ENCODE measurements at places on chromosomes 1 and 21.

GRCh38 chr1:192539297-192540092 lies 36.1 kb upstream of the RGS1 start:
- DNase-seq, result no peak

GRCh38 chr1:117150316-117150715 lies 28.8 kb upstream of the TRIM45 start:
- DNase-seq, result no peak

- DNase-seq, result no peak
These were observed 3.9 kb downstream of the SELENBP1 start for GRCh38 chr1:151368393-151369301.

GRCh38 chr21:34630536-34631143 lies 15.7 kb upstream of the RCAN1 start:
- DNase-seq, result no peak

DNA sequence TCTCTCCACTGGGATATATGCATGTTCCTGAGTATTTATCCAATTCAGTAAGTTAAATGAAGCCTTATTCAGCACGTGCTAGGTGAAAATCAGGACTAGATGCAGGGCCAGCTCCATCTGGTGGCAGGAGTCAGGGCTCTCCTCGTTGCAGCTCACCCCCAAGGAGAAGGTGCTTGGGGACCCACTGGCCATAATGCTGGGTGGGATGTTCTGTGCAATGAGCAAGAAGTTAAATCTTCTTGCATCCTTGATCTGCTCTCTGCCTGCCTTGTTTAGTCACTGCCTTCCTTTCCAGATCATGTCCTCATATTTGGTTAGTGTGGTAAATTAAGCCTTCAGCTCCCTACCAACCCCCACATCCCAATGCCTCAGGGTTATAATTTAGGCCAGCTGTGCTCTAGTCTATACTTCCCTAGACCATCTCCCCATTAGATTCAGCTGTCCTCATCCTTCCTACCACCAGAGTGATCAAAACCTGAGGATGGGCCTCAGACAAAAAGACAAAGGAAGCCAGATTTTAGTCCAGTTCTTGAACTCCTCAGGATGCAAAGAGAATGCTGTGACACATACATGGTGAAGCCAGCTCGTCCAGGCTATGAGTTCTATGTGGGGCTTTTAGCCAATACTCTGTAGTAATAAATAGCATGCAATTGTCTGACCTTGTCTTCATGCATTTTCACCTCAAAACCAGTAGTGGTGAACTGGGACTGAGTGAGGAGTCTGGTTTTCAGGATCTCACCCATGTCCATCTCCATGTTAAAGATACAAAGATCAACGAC lies 55.9 kb downstream of the SEC16B start:
- no peak for DNase-seq

DNA sequence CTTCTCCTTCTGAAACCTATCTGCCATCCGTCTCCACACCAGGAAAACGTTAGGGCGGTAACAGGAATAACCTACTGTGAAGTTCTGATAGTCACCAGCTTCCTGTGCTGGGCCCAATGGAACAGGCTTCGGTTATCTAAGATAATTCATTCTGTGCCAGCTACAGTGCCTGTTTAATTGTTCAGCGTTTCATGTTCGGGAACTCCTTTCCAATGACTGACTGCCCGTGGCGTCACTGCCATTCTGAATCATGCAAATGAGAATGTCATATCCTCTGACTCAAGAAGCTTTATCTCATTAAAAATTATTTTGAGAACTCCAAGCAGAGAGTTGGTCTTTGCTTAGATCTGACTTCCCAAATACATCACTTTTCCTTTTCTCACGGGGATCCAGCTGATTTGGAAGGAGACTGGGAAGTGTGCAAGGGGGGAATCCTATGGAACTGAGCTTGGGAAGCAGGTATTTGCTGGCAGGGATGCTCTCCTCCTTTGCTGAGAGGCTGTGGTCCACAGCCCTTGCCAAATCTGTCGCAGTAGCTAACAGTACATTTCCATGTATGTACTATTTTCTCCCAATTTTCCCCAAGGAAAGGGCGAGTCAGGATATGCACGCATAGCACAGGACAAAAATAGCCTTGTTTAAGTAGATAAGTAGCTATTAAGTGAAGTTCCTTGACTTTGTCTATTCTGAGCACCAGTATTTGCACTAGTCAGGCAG lies 358.7 kb downstream of the LTN1 start:
- no peak for DNase-seq

GRCh38 chr1:246790364-246790763 lies 66.2 kb downstream of the SCCPDH start:
- no peak for DNase-seq

DNA sequence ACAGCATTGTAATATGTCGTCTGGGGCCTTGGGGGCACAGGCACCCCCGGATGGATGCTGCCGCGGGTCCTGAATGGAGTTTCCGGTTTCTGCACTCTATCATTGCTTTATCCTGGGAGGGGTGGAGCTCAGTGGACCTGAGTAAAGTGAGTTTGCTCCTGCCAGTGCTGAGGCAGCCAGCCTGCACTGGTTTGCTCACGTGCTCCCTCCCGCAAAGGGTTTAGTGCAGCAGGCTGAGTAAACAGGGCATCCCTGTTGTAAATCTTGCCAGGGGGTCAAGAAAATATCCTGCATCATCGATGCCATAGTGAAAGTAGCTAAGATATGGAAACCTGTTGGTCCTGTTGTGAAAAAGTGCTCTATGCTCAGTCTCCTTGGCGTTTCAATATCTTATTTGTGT lies 85.6 kb upstream of the BRINP3 start:
- no peak for DNase-seq

- no peak for DNase-seq
These were observed 31.8 kb downstream of the SPSB1 start for GRCh38 chr1:9324246-9325096.

DNA sequence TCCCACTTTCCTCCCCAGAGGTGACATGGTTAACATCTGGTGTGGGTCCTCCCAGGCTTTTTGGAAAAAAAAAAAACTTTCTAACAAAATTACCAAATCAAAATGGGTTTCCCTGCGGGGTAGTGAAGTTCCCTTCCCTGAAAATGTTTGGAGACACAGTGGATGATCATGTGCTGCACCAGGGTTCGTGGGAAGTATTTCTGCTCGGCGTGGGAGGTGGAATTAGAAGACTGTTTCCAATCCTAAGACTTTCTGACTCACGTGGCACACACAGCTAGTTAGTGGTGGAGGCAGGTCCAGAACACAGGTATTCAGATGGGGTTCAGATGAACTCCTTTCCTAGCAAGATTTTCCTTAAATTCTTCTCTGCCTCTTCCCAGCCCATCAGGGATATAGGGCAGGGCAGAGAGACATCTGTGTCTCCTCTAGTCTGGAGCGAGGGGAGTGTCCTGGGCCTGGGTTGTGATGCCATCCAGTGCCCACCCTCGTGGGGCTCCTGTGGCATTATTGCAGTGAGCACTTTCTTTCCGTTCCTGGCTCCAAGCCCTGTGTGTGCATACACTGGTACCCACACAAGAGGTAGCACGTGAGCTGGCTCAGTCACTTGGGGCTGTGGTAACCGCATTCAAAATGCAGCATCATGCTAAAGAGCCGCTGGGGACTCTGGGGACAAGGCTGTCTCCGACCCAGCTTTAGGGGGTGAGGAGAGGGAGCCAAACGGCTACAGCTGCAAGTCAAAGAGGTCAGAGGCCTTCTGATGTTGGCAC lies 27.5 kb downstream of the KCNC4 start:
- DNase-seq, result no peak

DNA sequence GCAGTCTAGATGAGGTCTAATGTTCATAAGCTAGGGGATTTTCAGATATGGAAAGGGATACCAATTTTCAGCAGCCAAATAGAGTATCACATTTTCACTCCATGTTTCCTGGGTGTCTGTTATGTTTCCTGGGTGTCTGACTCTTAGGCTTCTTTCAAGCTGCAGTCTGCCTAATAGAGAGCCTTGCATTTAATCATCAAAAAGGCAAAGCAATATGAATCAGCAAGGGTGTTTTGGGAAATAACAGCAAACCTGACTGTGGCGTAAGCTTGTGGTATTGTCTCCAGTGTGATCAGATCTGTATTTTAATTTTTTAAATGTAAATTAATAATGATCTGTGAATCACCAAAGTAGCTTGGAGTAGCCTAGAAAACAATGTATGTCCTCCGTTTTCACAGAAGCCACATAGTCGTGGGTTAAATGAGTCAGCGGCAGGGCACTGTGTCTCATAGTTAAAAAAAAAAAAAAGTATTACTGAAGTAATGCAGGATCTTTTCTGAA lies 10.4 kb downstream of the LGALS8 start:
- no peak for DNase-seq

- DNase-seq, result no peak
These were observed 123.3 kb upstream of the USP24 start for GRCh38 chr1:55338448-55338820.

GRCh38 chr1:229204921-229205777 lies 65.8 kb upstream of the RAB4A start:
- DNase-seq, result no peak

DNA sequence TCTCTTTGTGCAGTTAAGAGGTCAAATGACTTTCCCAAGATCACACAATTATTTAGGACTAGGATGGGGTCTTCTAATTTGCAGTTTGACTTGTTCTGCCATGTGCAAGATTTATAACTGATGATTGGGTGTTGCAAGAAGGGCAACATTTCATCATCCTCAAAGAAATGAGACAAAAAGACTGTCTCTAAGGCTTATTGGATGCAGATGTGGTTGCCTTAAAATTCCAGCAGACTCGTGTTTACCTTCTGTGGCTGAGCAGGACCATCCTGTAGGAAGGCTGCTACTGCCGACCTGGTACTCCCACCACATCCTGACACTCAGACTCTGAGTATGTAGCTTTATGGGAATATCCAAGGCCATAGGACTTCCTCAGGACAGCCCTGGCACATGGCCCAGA lies 99.9 kb upstream of the SGIP1 start:
- no peak for DNase-seq

GRCh38 chr1:227885648-227886502 lies 61.9 kb downstream of the WNT9A start:
- peak; percentile 65 for DNase-seq

GRCh38 chr1:93031711-93032110 lies 47.4 kb upstream of the MTF2 start:
- DNase-seq, result no peak

DNA sequence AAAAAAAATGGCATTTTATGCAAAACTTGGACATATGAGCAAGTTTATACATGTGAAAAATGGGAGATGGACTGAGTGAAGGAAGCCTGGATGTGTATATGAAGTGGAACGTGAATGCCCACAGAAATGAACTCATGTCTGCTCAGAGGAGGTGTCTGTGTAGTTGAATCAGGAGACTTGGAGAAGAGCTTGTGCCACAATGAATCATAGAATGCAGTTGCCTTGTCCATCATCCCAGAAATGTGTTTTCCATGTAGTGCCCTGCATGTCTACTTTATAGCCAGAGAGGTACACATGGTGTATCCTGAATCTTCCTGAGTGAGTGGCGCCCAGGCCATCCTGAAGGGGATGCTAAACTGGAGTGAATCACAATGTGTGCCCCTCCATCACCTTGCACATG lies 2.6 kb upstream of the ILDR2 start:
- DNase-seq, result no peak

DNA sequence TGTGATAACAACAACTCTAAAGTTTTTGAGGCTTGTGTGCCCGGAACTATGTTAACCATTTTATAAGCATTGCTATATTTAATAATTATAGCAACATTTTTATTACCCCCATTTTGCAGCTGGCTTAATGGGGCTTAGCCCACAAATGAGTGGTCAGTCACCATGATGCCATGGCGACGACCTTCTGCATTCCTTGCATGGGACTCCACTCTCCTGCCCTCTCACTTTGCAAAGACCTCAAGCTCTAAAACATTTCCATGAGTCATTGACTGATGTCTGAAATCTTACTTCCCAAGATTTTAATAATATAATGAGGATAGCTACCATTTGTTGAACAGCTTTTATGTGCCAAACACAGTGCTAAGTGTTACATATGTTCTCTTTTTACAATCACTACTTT lies 15.4 kb downstream of the NGF start:
- no peak for DNase-seq

- DNase-seq, result no peak
These were observed 8.9 kb upstream of the LCE5A start for GRCh38 chr1:152501704-152502103.

DNA sequence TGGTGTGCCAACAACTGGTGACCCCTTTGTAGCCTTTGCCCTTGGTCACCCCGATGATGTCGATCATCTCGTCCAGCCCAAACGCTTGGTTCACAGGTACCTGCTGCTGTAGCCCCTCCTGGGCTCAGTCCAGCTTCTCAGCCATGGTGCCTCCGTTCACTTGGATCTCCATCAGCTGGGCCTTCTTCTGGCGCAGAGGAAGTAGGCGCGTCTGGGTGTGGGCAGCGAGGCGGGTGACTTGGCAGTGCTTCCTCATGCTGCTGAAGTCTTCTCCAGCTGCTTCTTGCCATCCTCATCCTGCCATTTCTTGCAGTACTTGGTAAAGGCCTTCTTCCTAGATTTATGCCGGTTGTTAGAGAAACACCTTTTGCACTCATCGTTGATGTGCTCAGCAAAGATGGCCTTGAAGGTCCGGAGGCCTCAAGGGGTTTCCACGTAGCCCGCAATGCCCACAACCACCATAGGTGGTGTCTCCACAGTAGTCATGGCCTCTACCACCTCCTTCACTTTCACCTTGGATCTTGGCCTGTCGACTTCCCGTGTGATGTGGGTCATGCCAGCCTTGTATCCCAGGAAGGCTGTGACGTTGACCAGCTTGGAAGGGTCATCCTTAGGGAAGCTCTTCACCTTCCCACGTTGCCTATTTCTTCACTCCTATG lies 13.0 kb downstream of the DOP1B start:
- no peak for DNase-seq

Data from activated CD8-positive, alpha-beta memory T cell treated with anti-CD3 and anti-CD28 coated beads for 24 hours (primary cell).